ENCODE measurements at places on chromosomes 5 and 9.
A peak's percentile ranks its signal among the peaks of the same experiment; 100 is the strongest.

DNA sequence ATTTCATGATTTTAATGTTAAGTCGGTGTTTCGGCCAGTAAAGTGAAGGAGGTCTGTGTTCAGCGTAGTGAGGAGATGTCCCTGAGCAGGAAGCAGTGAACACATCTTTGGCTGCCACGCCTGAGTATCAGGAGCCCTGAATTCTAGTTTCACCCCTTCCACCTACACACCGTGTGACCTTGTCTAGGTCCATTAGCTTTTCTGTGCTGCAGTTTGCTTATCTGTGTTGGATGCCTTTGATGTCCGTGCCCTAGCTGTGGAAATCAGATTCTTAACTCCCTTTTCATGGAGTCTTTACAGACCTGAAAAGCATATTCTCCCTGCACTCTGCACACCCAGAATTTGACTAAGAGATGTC, 601 bp downstream of the FBXO38 start:
- no peak for DNase-seq

GRCh38 chr9:84670138-84671041, 861 bp downstream of the NTRK2 start:
- DNase-seq, result no peak

DNA sequence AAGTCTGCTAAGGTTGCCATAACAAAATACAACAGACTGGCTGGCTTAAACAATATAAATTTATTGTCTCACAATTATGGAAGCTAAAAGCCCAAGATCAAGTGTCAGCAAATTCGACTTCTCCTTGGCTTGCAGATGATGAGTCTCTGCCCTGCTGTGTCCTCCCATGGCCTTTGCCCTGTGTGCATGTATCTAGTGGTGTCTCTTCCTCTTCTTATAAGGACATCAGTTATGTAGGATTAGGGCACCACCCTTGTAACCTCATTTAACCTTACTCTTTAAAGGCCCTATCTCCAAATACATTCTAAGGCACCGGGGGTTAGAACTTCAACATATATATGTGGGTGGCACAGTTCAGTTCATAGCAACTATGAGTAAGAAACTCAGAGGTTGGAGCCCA, 157.9 kb upstream of the RASA1 start:
- DNase-seq, result no peak

GRCh38 chr9:3525836-3526164, at the start of gene RFX3:
Gene RFX3, minus strand, starts transcription at chr9:3526001. Its CDS starts 130,413 bp downstream, at chr9:3395588.
- peak; percentile 96 for DNase-seq

GRCh38 chr9:21831841-21832509, 29.5 kb downstream of the MTAP start:
- peak; percentile 81 for DNase-seq

- DNase-seq, result no peak
These were observed 31.7 kb downstream of the GSN start for GRCh38 chr9:121299467-121300282.

All from fibroblast of skin of right quadriceps (primary cell).